Activated CD8-positive, alpha-beta memory T cell treated with anti-CD3 and anti-CD28 coated beads, Interleukin-2, amount 50 U/mL, for 48 hours (primary cell): ENCODE measurements at places on chromosomes 5 and 9.

DNA sequence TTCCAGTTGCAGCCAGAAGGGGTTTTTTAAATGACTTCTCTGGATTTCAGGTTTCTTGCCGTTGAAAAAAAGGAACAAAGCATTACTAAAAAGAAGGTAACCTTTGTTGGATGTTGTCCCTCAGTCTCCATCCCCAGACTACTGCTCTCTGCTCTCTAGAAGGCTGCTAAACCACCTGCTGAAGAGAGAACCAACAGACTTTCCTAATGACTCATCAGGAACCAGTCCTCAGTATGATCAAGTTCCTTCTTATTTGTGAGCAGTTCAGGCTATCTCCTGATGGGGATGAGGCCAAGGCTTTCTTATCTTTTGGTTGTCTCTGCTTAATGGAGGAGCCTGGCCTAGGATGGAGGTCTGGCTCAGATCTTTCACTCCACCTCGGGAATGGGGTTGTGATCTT, 4.1 kb downstream of the KIF4B start:
- DNase-seq = no peak

DNA sequence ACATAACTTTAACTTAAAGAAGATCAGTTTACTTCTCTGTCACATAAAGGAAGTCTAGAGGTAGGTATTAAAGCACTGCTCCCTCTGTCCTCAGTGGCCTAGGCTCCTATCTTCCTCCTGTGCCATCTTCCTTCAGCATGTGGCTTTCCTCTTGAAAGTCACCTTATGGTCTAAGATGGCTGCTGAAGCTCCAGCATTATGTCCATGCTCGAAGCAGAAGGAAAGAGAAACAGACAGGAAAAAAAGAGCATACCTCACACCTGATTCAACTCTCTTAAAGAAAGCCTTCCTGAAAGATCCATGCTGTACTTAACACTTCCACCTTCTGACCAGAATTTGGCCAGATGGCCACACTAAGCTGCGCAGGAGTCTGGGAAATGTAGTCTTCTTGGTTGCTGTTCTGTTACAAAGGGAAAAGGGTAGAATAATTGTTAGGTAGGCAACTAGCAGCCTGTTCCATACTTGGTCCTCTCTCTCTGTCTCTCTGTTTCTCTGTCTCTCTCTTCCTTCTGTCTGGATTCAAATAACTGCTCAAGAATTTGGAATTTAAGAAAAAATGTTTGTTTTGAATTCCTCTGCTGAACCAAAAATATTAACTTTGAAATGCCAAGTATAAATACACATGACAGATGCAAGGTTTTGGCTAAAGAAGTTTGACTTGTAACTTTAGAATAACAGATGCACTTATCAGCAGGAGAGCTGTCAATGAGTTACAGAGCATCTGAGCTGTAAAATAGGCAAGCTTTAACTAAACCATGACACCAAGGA, 16.0 kb downstream of the TMEM174 start:
- no peak for DNase-seq

DNA sequence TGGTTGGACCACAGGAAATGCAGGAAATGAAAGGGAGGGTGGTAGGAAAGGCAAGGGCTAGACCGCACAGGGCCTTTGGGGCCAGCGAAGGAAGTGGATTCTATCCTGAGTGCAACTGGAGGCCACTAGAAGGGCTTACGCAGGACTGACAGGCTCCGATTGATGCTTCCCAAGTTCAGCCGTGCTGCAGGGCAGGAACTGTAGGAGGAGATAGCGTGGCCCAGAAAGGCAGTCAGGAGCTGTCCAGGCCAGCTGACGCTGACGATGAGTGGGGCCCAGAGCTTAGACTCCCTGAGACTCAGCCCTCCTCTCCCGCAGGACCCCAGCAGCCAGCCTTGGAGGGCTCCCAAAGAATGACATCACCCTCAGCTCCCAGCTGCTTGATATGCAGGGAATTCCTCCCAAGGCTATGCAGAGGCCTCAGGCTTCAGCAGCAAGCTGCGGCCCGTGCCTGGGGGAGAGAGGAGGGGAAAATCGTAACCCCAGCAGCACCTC, 48.8 kb downstream of the KCNIP1 start:
- no peak for DNase-seq

DNA sequence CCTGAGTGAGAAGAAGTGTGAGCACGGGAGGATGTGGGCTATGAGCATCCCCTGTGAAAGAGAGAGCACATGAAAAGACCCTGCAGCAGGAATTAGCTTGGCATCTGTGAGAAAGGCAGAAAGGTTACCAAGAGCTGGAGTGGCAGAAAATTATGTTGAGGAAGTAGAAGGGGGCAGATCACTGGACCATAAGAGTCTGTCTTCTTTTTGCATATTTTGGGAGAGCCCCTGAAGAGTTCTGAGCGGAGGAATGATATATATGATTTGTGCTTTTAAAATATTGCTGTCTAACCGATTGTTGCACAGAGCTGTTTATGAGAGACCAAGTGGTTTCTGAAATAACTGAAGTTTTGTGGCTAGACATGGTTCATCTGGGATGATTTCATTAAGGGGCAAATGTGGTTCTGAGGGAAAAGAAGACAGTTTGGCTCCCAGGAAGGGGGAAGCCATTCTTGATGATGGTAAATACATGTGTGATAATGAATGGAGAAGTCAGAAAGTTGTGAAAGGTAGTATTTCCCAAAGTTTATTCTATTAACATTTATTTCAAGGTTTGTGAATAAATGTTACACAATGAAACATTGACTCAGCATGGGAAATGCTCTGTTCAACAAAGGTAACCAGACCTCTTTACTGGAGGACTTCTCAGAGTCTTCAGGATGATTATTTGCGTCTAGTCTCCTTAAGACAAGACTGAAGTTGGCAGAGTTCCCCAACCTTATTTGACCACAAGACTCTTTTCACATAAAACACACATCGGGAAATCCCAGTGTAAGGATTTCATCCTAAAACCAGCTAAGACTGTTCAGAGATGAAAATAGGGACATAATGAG, 31.5 kb upstream of the ADRB2 start:
- DNase-seq = no peak

- no peak for DNase-seq
Measured at GRCh38 chr9:93345643-93346230, 105.7 kb upstream of the FAM120A start.

GRCh38 chr9:113369855-113370140, 7.0 kb downstream of the HDHD3 start:
- no peak for DNase-seq

DNA sequence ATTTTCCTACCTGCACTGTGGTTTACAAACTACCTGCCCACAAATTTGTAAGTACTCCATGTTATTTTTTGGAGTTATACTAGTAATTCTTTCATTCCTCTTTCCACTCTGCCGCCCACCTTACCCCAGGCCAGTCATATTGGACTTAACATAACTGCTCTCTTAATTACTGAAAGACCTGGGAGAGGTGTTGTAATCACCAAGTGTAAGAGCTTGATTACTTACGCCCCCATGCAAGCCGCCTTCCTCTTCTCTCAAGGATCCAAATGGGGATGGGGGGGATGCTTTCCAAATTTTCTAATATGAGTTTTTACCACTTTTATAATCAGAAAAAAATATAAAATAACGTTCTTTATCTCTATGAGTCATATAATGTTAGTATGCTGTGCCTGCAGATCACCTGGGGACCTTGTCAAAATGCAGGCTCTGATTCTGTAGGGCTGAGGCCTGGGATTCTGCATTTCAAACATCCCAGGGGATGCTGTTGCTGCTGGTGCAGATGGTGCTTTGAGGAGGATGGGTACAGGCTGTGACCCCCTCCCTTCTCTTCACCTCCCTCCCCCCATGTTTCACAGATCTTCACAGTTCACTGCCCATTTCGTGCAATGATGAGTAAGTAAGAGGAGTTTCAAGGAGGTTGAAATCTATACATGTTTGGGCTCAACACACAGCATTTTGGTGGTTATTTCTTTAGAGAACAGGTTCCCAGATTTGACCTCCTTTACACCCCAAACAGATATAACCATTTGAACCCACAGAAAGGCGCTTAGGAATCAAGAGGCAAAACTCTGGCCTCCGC, 87.3 kb downstream of the SEC61B start:
- DNase-seq = no peak
